Naive B cell (primary cell): ENCODE measurements at places on chromosomes 7 and 10.
A peak's percentile ranks its signal among the peaks of the same experiment; 100 is the strongest.

DNA sequence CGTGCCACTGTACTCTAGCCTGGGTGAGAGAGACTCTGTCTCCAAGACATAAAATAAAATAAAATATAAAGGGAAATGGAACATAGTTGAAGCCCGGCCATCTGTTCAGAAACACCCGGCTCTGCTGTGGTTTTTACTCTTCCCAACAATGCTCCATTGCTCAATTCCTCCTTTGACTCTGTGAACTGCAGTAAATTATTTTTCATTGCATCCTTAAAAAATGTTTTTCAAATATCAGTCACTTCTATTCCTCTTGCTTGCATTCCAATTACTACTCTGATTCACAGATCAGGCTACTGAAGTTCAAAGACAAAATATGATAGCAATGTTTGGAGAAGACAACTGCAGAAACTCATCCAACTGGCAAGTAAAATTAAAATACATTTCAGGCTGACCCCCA, 983.0 kb downstream of the SORCS1 start:
- DNase-seq: no peak
- no peaks in the 10 kb centered on the region for H3K36me3 ChIP-seq
- no peaks in the 10 kb centered on the region for H3K4me1 ChIP-seq
- no peak overlapping the region for H3K27ac ChIP-seq

- peak within 1 kb of the TSS; percentile 91 for H3K4me3 ChIP-seq
- H3K27me3 ChIP-seq: no peaks in the 10 kb centered on the region
- peak; percentile 79 for DNase-seq
- H3K36me3 ChIP-seq: no peaks in the 10 kb centered on the region
These were observed at the start of gene ZNF316 for GRCh38 chr7:6636741-6637543. Gene ZNF316 (plus strand): TSS chr7:6637318. CDS start chr7:6642410, 5,092 bp downstream.

GRCh38 chr7:24739306-24739705, 18.0 kb downstream of the GSDME start:
- H3K4me1 ChIP-seq: no peaks in the 10 kb centered on the region
- H3K36me3 ChIP-seq: peaks cover 6% of the 10 kb centered on the region
- no peak overlapping the region for H3K4me3 ChIP-seq
- DNase-seq: no peak
- H3K27me3 ChIP-seq: no peaks in the 10 kb centered on the region
- H3K27ac ChIP-seq: no peak overlapping the region

- H3K27ac ChIP-seq: no peak overlapping the region
- no peaks in the 10 kb centered on the region for H3K4me1 ChIP-seq
- no peak for DNase-seq
These were observed 36.5 kb downstream of the SH3PXD2A start for GRCh38 chr10:103818765-103819374.

GRCh38 chr7:142957723-142958122, 4.4 kb downstream of the KEL start:
- H3K27ac ChIP-seq: no peak overlapping the region
- H3K27me3 ChIP-seq: peaks cover 26% of the 10 kb centered on the region
- DNase-seq: no peak
- no peaks in the 10 kb centered on the region for H3K36me3 ChIP-seq

DNA sequence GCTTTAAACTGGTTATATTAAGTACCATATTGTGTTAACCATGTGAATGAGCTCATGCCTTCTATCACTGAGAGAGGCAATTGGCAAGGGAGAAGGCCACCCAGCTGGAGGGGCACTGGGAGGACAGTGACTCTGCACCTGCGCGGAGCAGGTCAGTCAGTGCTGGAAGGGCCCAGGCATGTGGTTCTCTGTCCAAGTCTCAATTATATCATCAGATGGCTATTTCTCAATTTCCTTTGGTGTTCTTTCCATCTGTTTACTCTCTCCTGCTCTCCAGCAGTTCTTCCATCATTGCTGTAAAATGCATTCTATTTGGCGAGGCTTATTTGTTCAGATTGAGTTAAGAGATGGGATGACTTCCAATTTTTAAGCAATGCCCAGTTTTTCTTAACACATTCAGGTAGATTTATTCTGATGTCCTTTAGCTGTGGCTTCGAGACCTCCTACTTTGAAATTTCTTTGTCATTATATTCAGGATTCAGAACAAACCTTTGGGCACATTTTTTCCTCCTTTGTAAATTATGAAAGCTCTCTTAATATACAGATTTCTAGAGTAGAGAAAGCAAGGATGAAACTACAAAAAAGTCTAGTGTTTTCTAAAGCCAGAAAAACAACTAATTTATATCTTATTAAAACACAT, 159.3 kb downstream of the BMPER start:
- H3K27me3 ChIP-seq: no peaks in the 10 kb centered on the region
- H3K36me3 ChIP-seq: no peaks in the 10 kb centered on the region
- H3K4me1 ChIP-seq: no peaks in the 10 kb centered on the region
- DNase-seq: no peak
